ENCODE measurements at places on chromosomes 11 and 22. TPM values are rescaled to one million over a fixed set of nuclear protein-coding genes. Genes with fewer than 3 reads are reported as not detected.

Gene ZFP91
- 70.4 TPM for total RNA-seq

Gene FAT3
- total RNA-seq: not detected

Gene ADAMTS8
- not detected for total RNA-seq

Gene KCNQ1
- total RNA-seq: 6.9 TPM

Gene ALDH3B2
- 140 TPM for total RNA-seq

Gene CD248
- total RNA-seq: 0.68 TPM

Gene GRK3
- total RNA-seq: 9.9 TPM

Gene APOBEC3B
- total RNA-seq: 0.50 TPM

Gene APOBEC3A
- 5.8 TPM for total RNA-seq

Gene SPDYC
- not detected for total RNA-seq
